ENCODE measurements at places on chromosomes 12 and 14. TPM values are rescaled to one million over a fixed set of nuclear protein-coding genes. Genes with fewer than 3 reads are reported as not detected.
A peak's percentile ranks its signal among the peaks of the same experiment; 100 is the strongest.

DNA sequence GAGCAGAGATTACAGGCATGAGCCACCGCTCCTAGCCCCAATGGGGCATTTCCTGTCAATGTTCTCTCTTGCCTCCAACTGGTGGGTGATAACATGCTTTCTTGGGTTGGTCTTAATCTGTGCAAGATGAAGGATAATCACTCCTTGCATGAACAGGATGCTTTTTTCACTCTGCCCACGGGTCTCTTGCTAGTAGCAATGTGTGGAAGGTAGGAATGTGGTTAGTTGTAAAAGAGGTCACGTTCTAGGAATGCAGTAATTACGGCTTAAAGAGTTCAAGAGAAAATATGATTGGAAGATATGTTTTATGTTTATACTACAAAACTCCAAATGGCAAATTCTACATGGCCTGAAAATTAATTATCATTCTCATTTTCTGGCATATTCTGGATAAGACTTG lies 10.5 kb downstream of the RNASE10 start:
- H3K4me1 ChIP-seq, result no peaks in the 10 kb centered on the region
- no peak for DNase-seq
- no peak overlapping the region for H3K27ac ChIP-seq
- H3K27me3 ChIP-seq, result no peaks in the 10 kb centered on the region
- no peak overlapping the region for H3K4me3 ChIP-seq

DNA sequence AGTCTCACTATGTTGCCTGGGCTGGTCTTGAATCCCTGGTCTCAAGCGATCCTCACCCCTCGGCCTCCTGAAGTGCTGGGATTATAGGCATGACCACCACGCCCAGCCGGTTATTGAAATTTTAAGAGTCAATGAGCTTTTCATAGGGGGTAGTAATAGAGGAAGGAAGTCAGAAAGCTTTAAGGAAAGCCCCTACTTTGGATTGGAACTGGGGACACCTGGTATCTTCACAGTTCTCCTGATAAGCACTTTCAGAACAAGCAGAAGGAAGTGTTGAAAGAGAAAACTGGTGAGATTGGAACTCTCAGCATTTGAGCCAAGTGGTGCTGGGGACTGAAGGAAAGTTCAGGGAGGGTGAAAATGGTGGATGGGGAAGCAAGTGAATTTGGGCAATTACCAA lies 5.1 kb downstream of the SLC4A8 start:
- H3K4me1 ChIP-seq, result peaks cover 9% of the 10 kb centered on the region
- no peak overlapping the region for H3K27ac ChIP-seq
- no peak for DNase-seq
- no peaks in the 10 kb centered on the region for H3K36me3 ChIP-seq
- H3K27me3 ChIP-seq, result no peaks in the 10 kb centered on the region

DNA sequence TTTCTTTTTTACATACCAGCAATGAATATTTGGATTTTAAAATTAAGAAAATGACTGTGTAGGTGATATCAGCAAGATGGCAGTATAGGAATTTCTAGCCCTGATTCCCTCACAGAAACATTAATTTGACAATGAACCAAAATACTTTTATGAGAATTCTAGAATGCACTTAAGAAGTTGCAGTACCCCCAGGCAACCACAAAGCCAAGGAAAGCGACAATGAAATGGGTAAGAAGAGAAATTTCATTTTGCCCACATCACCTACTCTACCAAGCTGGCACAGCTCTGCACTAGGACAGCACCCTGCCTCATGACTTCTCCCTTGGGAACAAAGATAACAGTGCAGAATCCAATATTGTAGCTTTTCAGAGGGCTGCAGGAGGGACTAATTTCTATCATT lies 6.6 kb downstream of the OR9K2 start:
- no peaks in the 10 kb centered on the region for H3K27me3 ChIP-seq
- no peak overlapping the region for H3K27ac ChIP-seq
- H3K36me3 ChIP-seq, result no peaks in the 10 kb centered on the region
- no peak for DNase-seq
- H3K4me1 ChIP-seq, result no peaks in the 10 kb centered on the region

DNA sequence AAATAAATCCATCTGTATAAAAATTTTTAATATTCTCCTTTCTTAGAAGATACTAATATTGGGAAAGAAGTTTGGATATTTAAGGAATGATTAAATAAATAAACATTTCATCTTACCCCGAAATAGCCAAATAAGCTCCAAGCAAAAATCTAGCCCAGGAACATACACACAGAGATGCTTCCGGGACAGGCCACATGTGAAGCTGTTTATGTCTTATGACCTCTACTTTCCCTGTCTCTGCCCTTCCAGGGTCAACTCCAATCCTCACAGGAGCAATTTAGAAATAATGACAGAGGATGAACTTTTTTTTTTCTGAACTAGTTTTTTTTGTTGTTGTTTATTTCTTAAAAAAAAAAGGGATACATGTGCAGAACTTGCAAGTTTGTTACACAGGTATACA lies 89.4 kb downstream of the BTG1 start:
- H3K27me3 ChIP-seq, result no peaks in the 10 kb centered on the region
- no peak overlapping the region for H3K27ac ChIP-seq
- DNase-seq, result no peak
- H3K4me3 ChIP-seq, result no peak overlapping the region

The ITPR2 gene
- 81.9 TPM for total RNA-seq

- no peaks in the 10 kb centered on the region for H3K27me3 ChIP-seq
- H3K36me3 ChIP-seq, result no peaks in the 10 kb centered on the region
- H3K4me3 ChIP-seq, result no peak overlapping the region
- no peak for DNase-seq
Observed at GRCh38 chr12:9273276-9273675, 65.1 kb upstream of the PZP start.

The RERGL gene
- total RNA-seq, result not detected

The CLEC14A gene
- not detected for total RNA-seq

DNA sequence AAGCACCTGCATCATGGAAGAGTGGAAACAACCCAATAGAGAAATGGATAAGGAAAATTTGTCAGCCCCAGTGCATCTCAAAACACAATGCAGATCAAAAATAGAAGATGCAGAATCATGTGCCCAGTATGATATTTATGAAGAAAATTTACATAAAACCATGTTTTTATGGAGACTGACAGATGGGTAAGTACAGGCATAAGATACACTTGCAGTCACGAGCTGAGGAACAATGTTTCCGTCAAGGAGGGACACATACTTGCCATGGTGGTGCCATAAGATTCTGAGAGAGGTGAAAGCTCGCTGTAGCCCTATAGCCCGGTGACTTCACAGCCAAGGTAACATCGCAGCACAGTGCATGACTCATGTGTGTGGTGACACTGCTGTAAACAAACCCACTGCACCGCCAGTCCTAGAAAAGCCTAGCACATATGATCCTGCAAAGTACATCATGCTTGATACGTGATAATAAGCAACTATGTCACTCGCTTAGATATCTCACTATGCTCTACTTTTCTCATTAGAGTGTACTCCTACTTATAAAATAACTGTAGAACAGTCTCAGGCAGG lies 112.6 kb downstream of the RIMBP2 start:
- no peak overlapping the region for H3K27ac ChIP-seq
- H3K36me3 ChIP-seq, result no peaks in the 10 kb centered on the region
- H3K4me1 ChIP-seq, result no peaks in the 10 kb centered on the region
- H3K4me3 ChIP-seq, result no peak overlapping the region
- no peak for DNase-seq

DNA sequence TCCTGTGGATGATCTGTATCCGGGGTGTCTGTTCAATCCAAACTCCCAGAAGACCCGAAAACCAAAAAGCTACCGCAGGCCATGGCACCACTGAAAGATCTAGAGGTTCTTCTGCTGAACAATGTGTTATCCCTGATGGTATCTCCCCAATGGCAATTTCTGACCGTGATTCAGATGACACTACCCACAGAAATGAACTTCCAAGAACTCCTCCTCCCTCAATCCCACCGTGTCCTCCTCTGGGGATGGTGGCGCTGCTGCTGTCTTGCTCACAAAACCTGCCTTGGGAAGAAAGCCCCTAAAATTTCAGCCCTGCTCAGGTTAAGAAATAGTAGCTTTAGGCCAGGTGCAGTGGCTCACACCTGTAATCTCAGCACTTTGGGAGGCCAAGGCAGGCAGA lies 7.8 kb downstream of the CRACR2A start:
- no peaks in the 10 kb centered on the region for H3K36me3 ChIP-seq
- H3K27ac ChIP-seq, result no peak overlapping the region
- H3K4me1 ChIP-seq, result no peaks in the 10 kb centered on the region
- DNase-seq, result no peak
- H3K4me3 ChIP-seq, result no peak overlapping the region

DNA sequence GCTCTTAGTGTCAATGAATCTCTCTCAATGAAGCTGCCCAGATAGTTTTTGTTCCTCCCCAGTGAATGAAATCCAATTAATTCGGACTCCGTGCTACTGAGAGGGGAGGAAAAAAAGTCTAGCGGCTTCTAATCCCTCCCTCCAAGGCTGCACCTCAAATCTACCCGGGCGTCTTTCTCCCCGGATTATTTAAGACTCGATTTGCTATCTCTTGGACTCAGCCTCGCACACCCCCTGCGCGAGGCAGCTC lies 134 bp downstream of the DUSP6 start:
- peak overlapping the region; percentile 99 for H3K27ac ChIP-seq
- H3K36me3 ChIP-seq, result peaks cover 8% of the 10 kb centered on the region
- DNase-seq, result no peak
- peaks cover 48% of the 10 kb centered on the region for H3K4me1 ChIP-seq
- H3K27me3 ChIP-seq, result peaks cover 9% of the 10 kb centered on the region

- no peaks in the 10 kb centered on the region for H3K4me1 ChIP-seq
- H3K27me3 ChIP-seq, result no peaks in the 10 kb centered on the region
- DNase-seq, result no peak
- no peak overlapping the region for H3K4me3 ChIP-seq
Observed at GRCh38 chr12:72077111-72077820, 138.6 kb downstream of the TPH2 start.

The EEF1AKMT3 gene
- total RNA-seq, result 6.6 TPM

The VSX2 gene
- total RNA-seq, result not detected

DNA sequence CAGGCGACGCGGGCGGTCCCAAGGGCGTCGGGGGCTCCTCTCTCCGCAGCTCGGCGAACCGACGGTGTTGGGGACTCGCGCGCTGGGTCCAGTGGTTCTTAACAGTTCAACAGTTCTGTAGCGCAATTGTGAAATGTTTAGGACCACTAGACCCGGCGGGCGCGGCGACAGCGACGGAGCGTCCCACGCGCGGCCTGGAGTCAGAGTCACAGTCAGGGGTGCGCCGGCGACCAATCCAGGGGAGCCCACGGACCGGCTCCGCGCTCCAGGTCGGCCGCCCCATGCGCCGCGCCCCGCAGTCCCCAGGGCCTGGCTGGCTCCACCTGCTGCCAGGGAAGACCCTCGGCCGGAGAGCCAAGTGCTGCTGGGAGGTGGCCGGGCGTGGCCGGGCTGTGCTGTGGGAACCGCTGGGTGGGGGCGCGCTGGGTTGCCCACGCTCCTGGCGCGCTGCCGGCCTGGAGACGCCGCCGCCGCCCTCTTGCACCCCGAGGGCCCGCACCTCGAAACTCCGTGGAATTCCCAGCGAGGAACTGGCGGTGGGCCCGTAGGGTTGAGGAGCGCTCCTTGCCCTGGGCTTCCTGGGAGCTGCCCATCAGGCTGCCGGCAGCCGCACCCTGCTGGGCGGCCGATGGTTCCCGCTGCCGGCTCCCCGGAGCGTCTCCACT lies 20.9 kb upstream of the KIF26A start:
- DNase-seq, result no peak
- H3K27me3 ChIP-seq, result peaks cover 5% of the 10 kb centered on the region
- no peak overlapping the region for H3K27ac ChIP-seq
- no peak overlapping the region for H3K4me3 ChIP-seq

- no peaks in the 10 kb centered on the region for H3K4me1 ChIP-seq
- H3K27me3 ChIP-seq, result peaks cover 4% of the 10 kb centered on the region
- no peak for DNase-seq
- H3K27ac ChIP-seq, result no peak overlapping the region
Observed at GRCh38 chr12:98439471-98439951, 75.9 kb upstream of the TMPO start.

The KRT2 gene
- total RNA-seq, result not detected

DNA sequence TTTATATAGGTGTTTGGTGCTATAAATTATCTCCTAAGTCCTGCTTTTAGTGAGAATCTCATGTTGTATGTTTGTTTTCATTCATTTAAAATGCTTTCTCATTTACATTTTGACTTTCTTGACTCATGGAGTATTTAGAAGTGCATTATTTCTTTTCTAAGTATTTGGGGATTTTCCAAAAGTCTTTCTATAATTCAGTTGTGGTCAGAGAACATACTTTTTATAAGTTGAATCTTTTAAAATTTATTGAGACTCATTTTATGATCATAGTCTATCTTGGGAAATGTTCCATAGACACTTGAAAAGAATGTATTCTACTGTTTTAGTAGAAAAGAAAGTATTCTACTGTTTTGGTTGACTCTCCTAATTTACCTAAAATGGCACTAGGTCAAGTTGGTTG lies 168.2 kb downstream of the AKAP6 start:
- no peak for DNase-seq
- H3K4me1 ChIP-seq, result no peaks in the 10 kb centered on the region
- no peaks in the 10 kb centered on the region for H3K27me3 ChIP-seq
- no peak overlapping the region for H3K27ac ChIP-seq

DNA sequence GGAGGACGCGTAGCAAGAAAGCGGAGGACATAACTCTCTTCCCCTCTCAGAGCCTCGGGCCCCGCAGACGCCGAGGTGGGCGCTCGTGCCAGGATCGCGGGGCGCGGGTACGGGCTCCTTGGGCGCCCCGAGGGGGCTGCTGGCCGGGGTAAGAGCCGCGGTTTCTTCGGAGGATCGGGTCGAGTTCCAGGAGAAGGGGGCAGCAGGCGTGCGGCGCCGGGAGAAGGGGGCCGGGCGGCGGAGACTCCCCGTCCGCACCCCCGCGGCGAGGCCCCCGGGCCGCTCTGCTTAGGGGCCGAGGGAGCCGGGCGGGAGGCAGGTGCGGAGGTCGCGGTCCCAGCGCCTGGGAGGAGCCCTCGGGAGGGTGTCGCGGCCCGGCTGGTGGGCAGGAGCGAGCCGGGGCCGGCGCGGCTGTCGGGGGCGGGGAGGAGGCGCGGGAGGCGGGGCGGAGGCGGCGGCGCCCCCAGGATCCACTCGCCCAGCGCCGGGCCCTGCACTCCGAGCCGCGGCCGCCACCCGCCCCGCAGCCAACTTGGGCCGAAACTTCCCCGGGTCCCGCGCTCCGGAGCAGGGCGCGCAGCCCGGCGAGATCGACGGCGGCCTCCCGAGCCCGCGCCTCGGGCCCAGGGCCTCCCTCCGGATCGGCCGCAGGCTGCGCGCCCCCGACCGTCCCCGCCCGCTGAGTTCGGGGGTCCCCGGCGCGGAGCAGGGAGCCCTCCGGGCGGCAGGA lies 64.4 kb downstream of the FBXL14 start:
- peak overlapping the region; percentile 55 for H3K4me3 ChIP-seq
- H3K36me3 ChIP-seq, result no peaks in the 10 kb centered on the region
- peaks cover 16% of the 10 kb centered on the region for H3K27me3 ChIP-seq

The STON2 gene
- total RNA-seq, result 13.8 TPM

- no peaks in the 10 kb centered on the region for H3K4me1 ChIP-seq
- no peaks in the 10 kb centered on the region for H3K36me3 ChIP-seq
- H3K27me3 ChIP-seq, result no peaks in the 10 kb centered on the region
- H3K27ac ChIP-seq, result no peak overlapping the region
- DNase-seq, result no peak
Observed at GRCh38 chr14:51072976-51073375, 21.9 kb downstream of the TRIM9 start.

The SPSB2 gene
- 6.2 TPM for total RNA-seq

The HCAR2 gene
- 0.09 TPM for total RNA-seq

- H3K4me1 ChIP-seq, result no peaks in the 10 kb centered on the region
- no peaks in the 10 kb centered on the region for H3K36me3 ChIP-seq
- no peak overlapping the region for H3K27ac ChIP-seq
- no peak overlapping the region for H3K4me3 ChIP-seq
- peaks cover 83% of the 10 kb centered on the region for H3K27me3 ChIP-seq
- peak; percentile 18 for DNase-seq
Observed at GRCh38 chr14:104563742-104564615, 15.6 kb upstream of the C14orf180 start.
